ENCODE measurements at places on chromosomes 11 and 22. TPM values are rescaled to one million over a fixed set of nuclear protein-coding genes. Genes with fewer than 3 reads are reported as not detected.
A peak's percentile ranks its signal among the peaks of the same experiment; 100 is the strongest.

Gene CHRM1
- polyA plus RNA-seq, result 0.38 TPM

Gene ROBO4
- polyA plus RNA-seq, result 23.0 TPM

Gene OR9Q1
- not detected for polyA plus RNA-seq

Gene PAMR1
- polyA plus RNA-seq, result 8.2 TPM

Gene FKBP2
- 42.1 TPM for polyA plus RNA-seq

Gene KCNJ1
- not detected for polyA plus RNA-seq

Gene OR8A1
- polyA plus RNA-seq, result 0.11 TPM

DNA sequence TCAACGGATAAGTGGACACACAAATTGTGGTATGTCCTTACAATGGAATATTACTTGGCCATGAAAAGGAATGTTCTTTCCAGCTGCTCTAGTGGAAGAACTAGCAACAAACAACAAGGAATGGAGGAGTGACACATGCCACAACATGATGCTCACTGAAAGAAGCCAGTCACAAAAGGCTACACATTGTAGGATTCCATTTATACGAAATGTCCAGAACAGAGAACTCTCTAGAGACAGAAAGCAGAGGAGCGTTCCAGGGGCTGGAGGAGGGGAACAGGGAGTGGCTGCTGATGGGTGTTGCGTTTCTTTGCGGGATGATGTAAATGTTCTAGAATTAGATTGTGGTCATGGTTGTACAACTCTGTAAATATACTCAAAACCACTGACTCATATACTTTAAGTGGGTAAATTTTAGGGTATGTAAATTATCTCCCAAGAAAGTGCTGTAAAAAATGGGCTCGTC, 32.4 kb upstream of the PDGFB start:
- DNase-seq, result no peak

- DNase-seq, result no peak
Measured at GRCh38 chr11:109343242-109343641, 78.7 kb upstream of the C11orf87 start.

DNA sequence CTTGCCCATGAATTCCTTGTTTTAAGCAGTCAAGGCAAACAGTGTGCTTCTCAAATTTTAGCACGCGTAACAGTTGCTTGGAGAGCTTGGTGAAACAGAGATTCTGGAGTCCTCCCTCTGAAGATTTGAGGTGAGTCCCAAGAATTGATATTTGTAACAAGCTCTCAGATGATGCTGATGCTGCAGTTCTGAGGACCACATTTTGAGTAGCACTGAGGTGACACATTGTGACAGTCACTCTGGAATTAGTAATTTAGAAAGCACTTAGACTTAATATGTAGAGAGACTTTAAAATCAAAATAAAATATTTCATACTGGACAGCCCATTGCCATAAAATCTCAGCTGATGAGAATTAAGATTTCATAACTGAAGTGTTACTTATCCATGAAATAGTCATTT, 38.5 kb downstream of the DNAJC24 start:
- no peak for DNase-seq

DNA sequence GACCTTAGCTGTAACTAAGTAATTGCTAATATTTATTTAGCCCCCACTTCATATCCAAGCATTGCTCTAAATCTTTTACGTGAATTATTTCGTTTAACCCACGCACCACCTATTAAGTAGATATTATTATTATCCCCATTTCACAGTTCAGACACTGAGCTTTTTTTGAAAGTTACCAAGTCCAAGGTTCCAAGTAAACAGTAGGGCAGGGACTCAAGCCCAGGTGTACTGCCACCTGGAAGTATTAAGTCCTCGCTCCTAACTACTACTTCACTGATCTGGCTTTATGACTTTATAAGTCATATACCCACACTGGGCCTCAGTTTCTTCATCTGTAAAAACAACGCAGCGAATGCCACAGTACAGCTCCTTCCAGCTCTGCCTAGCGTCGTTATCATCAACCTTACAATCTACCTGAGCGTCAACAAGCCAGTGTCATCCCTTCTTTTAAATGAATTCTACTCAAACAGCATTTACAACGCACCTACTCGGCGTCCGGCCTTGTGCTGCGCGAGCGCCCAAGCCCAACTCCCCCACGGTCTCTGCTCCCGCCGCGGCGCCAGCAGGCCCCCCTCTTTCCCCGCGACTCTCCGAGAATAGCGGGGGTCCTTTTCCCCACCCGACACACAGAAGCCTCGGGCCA, 624 bp downstream of the TMEM41B start:
- DNase-seq, result no peak

DNA sequence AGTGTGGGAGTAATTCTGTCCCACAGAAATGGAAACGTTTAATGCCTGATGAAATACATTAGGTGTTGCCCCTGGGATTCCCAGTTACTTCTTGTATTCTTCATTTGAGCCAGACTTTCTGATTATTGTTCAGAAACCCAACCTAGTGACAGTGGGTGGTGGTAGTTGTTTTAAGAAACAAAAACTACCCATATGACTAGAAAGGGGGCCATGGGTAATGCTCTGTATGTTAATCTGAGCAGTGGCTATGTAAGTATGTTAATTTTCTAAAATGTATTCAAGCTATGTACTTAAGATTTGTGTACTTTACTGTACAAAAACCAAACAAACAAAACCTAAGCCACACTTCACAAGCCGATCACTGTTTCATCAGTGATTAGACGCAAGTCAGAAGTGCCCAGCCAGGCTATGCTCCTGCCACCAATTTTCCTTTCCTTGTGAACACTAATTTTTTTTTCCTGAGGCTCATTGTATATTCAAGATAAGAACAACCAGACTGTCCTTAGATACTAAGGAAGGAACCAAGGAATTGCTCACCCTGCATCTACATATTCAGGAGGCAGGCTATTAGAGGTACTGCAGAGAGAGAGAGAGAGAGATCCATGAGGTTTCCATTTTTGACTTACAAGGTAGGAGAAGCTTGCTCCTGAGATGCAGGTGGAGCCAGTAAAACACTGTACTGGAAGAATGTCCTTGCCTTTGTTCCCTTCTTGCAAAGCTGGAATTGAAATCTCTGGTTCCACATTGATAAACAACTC, 122.7 kb downstream of the DBX1 start:
- no peak for DNase-seq

- no peak for DNase-seq
Measured at GRCh38 chr11:45899086-45899447, 8.0 kb downstream of the FREY1 start.

DNA sequence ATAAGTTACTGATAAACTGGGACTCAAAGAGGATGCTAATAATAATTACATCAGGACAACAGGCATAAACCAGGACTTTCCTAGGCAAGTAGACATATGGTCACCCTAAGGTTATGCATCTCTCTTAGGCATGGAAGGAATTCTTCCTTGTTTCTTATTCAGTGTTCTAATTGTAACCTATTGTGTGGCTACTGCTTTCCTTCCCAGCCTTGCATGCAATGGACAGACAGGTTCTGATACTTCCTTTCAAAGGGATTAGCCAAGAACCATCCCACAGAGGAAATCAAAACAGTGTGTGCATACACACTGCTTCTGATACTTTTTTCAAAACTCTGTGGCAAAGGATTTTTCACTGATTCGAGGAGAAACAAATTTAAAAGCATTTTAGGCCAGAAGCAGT, 48.3 kb downstream of the RRAS2 start:
- DNase-seq, result no peak

DNA sequence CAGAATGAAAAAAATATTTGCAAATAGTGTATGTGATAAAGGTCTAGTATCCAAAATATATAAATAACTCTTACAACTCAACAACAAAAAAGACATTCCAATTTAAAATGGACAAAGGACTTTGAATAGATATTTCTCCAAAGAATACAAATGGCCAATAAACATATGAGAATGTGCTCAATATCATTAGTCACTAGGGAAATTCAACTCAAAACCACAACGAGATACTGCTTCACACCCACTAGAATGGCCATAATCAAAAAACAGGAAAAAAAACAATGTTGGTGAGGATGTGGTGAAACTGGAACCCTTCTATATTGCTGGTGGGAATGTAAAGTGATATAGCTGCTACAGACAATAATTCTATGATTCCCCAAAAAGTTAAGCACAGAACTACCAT, 38.6 kb upstream of the RPS13 start:
- DNase-seq, result no peak

GRCh38 chr11:13868710-13869397, 93.7 kb upstream of the SPON1 start:
- no peak for DNase-seq

- DNase-seq, result no peak
Measured at GRCh38 chr22:17191163-17191784, 28.0 kb downstream of the ADA2 start.

DNA sequence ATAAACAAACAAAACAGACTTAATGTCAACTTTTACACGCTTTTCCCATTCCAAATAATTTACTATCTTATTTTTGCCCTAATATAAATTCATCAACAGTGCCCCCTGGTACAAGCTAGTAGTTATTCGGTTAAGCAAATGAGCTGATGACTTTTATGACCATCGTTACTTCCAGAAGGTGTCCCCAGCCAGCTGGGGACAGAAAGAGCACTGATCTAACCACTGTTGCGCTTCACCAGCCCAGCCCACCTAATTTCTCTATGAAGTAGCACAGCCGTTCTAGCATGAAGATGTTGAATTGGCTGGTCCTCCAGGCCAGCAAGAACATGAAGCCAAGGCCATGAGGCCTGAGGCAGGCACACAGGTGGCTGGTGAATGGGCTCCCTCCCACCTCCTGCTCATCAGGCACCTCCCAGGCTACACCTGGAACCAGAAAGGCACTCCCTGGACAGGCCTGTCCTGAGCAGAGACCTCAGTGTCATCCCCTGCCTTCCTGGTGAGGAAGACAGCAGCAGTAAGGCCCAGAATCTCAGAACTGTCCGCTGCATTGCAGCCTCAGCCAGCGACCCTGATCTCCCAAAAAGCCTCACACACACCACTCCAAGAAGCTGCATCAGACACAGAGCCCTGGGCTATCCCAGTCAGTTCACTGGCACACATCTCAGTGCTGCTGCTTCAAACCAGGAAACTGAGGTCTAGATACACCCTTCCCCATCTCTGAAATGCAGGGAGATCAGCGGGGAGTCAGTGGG, 12.9 kb downstream of the GNB1L start:
- no peak for DNase-seq

DNA sequence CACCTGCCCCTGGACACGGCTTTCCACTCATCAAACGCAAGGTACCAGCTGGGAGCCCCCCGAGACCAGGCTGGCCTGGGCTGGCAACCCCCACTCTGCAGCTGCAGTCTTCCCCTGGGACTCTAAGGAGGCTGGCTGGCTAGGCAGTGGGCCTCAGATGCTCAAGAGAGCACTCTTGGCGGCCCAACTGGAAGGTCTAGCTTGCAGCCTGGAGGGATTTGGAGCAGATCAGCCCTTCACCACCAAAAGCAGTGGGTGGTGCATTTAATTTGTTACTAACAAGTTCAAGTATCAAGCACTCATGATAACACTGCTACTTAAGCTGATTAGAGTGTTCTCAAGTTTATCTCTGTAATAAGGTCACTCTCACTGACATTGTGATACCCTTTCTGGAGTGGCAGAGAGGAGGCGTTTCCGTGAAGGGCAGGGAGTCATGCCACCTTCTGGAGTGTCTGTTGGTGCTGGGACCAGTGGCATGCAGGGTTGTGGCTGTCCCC, 21.5 kb downstream of the C22orf23 start:
- no peak for DNase-seq

DNA sequence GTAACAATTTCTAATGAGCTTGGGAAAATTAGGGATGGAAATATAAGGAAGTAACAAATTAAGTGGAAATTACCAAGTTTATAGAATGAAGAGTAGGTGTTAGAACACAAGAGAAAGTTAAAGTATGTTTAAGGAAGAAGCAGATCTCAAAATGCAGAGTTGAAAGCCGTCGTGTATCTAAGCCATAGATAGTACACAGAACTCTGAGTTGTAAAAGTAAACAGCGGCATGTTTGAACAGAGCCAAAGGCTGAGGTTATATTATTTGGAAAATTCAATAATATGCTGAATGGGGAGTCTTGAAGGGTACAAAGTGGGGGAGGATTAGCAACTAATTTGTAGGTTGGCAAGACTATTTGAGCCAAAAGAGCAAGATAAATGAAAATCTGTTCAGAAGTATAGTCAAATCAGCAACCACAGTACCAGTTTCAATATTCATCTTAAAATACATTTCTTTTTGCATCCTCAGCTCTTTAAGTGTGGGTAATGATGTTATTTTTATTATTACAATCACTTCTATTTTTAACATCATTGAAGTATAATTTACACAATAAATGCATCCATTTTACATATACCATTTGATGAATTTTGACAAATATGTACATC, 594.8 kb upstream of the ANO3 start:
- DNase-seq, result no peak

DNA sequence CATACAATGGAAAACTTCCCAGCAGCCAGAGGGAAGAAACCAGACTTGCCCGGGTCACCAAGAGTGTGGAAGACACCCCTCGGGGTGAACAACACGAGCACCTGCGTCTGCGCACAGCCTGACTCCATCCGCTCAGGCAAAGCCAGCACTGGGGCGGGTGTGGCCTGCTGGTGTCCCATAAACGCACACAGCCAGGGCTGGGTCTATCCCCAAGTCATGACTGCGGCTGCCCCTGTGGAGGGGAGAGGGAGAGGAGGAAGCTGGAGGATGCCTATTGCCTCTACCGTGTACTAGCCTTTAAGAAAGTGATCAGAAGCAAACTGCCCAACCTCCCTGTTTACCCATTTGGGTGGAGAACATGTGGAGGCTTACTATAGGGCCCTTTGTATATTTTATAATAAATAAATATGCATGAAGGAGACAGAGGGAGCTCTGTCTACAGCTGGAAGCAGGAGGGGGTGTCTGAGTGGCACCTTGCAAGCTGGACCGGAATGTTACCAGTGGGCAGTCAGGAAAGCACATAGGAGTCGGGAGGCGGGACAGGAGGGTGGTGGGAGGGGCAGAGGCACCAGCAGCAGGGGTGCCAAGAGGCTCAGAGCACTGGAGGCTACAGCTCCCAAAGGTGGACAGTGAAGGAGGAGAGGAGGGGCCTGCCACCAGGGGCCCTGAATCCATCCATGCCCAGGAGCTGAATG, 79.6 kb downstream of the PHF21B start:
- DNase-seq, result no peak

DNA sequence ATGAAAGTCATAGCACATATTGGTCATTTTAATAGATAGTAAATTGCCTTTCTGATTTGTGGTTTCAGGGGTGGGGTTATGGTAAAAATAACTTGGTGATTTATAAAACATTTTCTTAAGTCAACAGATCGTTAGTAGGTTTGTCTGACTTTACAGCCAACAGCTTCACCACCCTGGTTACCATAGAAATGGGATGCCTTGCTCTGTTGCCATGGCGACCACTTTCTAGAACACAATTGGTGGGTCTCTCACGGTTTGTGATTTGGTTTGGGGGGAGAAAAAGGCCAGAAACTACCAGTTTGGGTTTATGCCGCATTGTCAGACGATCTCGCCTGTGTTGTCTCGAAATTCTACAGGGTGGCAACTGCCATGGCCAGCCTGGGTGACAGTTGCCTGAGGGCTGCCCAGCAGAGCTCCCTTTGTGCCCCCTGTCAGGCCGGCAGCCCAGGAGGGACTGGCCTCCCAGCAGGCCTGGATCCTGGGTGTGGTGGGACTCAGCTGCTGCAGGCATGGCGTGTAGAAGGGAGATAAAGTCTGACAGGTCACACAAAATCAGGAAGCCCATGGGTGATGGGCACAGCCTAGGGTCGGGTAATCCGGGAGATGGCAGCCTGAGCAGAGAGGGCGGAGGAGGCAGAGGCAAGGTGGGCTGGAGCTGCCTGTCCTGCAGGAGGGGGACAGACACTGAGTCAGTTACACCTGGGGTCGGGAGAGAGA, 30.9 kb downstream of the KCNC1 start:
- DNase-seq, result no peak

GRCh38 chr11:111565114-111565720, 24.7 kb downstream of the LAYN start:
- peak; percentile 77 for DNase-seq

Measured in muscle of back (tissue), 13 donors.